Mesendoderm (in vitro differentiated cells): ENCODE measurements at places on chromosomes 1 and 21.
A peak's percentile ranks its signal among the peaks of the same experiment; 100 is the strongest.

DNA sequence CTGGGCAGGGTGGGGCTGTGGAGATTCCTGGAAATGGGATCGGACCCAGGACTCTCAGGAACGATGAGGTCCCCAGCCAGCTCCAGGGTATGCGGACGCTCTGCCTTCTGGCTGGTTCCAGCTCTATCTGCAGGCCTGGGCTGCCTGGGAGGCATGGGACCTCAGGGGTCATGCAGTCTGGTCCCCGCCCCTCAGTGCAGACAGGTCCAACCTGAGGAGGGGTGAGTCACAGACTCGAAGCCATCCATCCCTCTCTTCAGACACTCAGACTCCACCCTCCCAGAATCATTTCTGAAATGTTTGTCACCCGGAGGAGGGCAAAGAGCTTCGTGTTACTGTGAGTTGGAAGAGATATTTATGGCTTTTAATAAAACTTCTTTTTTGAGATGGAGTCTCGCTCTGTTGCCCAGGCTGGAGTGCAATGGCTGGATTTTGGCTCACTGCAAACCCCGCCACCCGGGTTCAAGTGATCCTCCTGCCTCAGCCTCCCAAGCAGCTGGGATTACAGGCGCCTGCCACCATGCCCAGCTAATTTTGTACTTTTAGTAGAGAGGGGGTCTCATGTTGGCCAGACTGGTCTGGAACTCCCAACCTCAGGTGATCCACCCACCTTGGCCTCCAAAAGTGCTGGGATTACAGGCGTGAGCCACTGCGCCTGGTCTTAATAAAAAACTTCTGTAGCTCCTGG, 5.9 kb upstream of the MYOM3 start:
- H3K27me3 ChIP-seq, result no peaks in the 10 kb centered on the region
- no peaks in the 10 kb centered on the region for H3K36me3 ChIP-seq
- DNase-seq, result no peak
- no peak overlapping the region for H3K4me3 ChIP-seq
- H3K27ac ChIP-seq, result no peak overlapping the region
- no peaks in the 10 kb centered on the region for H3K4me1 ChIP-seq

- H3K4me3 ChIP-seq, result no peak overlapping the region
- no peak for DNase-seq
- H3K4me1 ChIP-seq, result no peaks in the 10 kb centered on the region
- no peaks in the 10 kb centered on the region for H3K27me3 ChIP-seq
Measured at GRCh38 chr1:12255913-12256312, 26.1 kb downstream of the VPS13D start.

DNA sequence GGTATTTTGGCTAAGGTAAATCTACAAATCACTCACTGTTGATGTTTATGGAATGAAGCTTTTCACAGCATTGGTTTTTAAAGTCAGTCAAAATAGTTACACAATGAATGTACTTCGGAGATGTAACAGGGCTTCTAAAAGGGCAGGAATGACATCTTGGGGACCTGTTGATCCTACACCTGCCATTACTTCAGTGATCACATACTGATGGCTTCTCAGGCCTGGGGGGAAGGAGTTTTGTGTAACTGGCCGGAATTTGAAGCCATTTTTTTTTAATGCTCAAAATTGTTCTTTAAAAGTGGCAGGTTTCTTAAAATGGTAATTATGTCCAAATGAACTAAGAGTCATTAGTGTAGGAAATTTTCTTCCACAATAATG, 11.2 kb downstream of the RPL5 start:
- DNase-seq, result no peak
- no peaks in the 10 kb centered on the region for H3K27me3 ChIP-seq
- H3K4me3 ChIP-seq, result no peak overlapping the region
- peaks cover 5% of the 10 kb centered on the region for H3K36me3 ChIP-seq
- H3K4me1 ChIP-seq, result no peaks in the 10 kb centered on the region
- no peak overlapping the region for H3K27ac ChIP-seq

DNA sequence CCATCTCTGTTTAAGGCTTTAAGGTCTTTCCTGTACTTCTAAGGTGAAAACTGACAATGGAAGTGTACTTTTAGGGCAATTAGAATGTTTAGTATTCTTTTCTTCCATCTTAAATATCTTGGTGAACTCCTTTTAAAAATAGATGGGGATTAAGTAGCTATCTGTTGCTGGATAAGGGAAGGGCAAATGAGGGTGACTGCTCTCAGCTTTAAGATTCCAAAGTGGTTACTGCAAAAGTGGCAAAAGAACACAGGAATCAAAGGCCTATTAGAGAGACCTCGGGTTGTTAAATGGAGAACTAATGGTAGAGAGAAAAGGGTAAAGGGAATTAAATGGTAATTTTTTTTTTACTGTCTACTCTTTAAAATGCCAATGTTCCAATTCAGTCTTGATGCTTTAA, 774.1 kb upstream of the B3GALT2 start:
- DNase-seq, result no peak
- no peaks in the 10 kb centered on the region for H3K4me1 ChIP-seq

DNA sequence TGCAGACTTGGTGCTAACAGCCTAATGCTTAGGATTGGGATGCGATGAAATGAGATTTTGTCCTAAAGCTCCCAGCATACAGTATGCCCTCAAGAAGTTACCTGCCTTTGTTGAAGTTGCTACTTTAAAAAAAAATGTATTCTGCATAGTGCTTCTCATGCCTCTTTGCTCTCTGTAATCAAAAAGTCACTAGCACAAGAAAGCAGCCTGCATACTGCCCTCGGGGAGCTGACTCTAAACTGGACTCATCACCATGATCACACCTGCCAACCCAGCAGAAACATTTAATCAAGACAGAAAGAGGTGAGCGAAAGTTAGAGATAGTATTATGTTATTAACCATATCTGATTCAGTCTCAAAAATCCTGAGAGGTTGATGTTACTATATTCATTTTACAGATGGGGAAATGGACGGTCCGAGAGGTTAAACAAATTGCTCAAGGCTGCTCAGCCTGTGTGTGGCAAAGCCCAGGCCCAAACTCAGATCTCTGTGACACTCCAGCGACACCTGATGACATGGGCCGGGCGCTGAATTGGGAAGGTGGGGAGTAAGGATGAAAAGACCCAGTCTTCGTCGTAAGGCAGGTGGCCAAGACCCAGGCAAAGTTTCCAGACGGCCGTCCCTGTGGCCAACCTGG, 1.1 kb downstream of the BATF3 start:
- no peak overlapping the region for H3K4me3 ChIP-seq
- H3K27ac ChIP-seq, result no peak overlapping the region
- peak; percentile 73 for DNase-seq
- peaks cover 2% of the 10 kb centered on the region for H3K4me1 ChIP-seq
- H3K27me3 ChIP-seq, result peaks cover 12% of the 10 kb centered on the region

DNA sequence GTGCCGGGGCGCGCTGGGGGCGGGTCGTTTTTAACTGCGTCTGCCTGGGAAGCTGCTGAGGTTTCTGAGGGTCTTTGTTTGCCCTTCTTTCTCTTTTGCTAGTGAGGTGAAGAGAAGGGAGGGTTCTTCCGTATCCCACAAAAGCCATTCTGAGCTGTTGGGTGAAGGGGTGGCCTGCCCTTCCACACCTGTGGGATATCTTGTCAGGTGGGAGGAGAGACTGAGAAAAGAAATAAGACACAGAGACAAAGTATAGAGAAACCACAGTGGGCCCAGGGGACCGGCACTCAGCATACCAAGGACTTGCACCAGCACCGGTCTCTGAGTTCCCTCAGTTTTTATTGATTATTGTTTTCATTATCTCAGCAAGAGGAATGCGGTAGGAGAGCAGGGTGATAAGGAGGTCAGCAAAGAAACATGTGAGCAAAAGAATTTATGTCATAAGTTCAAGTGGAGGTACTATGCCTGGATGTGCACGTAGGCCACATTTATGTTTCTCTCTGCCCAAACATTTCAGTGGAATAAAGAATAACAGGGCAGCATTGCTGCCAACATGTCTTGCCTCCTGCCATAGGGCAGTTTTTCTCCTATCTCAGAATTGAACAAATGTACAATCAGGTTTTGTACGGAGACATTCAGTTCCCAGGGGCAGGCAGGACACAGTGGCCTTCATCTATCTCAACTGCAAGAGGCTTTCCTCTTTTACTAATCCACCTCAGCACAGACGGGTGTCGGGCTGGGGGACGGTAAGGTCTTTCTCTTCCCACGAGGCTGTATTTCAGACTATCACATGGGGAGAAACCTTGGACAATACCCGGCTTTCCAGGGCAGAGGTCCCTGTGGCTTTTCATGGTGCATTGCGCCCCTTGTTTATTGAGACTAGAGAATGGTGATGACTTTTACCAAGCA, 972 bp downstream of the PGBD2 start:
- H3K4me1 ChIP-seq, result peaks cover 2% of the 10 kb centered on the region
- no peak for DNase-seq
- H3K27me3 ChIP-seq, result no peaks in the 10 kb centered on the region

- no peak overlapping the region for H3K4me3 ChIP-seq
- H3K27ac ChIP-seq, result no peak overlapping the region
- no peak for DNase-seq
- H3K27me3 ChIP-seq, result no peaks in the 10 kb centered on the region
Measured at GRCh38 chr1:175136246-175136645, 56.3 kb downstream of the KIAA0040 start.

GRCh38 chr1:156276532-156276931, 6.1 kb downstream of the SMG5 start:
- no peak overlapping the region for H3K27ac ChIP-seq
- no peak for DNase-seq
- peaks cover 21% of the 10 kb centered on the region for H3K36me3 ChIP-seq
- H3K27me3 ChIP-seq, result no peaks in the 10 kb centered on the region
- no peak overlapping the region for H3K4me3 ChIP-seq

- no peak overlapping the region for H3K27ac ChIP-seq
- no peaks in the 10 kb centered on the region for H3K27me3 ChIP-seq
- H3K4me1 ChIP-seq, result no peaks in the 10 kb centered on the region
- H3K4me3 ChIP-seq, result no peak overlapping the region
- no peaks in the 10 kb centered on the region for H3K36me3 ChIP-seq
Measured at GRCh38 chr1:70963374-70963773, 84.2 kb downstream of the PTGER3 start.

- H3K27me3 ChIP-seq, result no peaks in the 10 kb centered on the region
- no peak overlapping the region for H3K27ac ChIP-seq
- peak; percentile 38 for DNase-seq
- no peak overlapping the region for H3K4me3 ChIP-seq
Measured at GRCh38 chr1:184068354-184068753, 16.8 kb downstream of the TSEN15 start.

DNA sequence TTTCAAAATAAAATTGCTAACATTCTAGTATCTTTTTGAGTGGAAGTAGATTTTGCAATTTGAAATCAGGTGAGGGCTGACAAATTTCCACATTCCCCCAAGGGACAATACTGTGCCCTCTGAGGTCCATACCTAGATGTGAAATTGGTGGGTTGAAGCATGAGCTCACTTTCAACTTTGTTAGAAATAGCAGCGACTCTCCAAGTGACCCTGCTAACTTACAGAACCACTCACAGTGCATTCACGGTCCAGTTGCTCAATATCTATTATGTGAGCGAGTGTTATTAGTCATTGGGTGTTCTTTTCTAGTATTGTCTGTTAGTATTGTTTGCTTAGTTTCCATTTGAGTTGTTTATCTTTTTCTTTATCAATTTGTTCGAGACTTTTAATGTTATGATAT, 53.6 kb upstream of the ASB17 start:
- no peaks in the 10 kb centered on the region for H3K36me3 ChIP-seq
- DNase-seq, result no peak
- H3K27me3 ChIP-seq, result no peaks in the 10 kb centered on the region

GRCh38 chr1:98197356-98197755, 276.5 kb upstream of the DPYD start:
- H3K4me3 ChIP-seq, result no peak overlapping the region
- H3K4me1 ChIP-seq, result no peaks in the 10 kb centered on the region
- no peaks in the 10 kb centered on the region for H3K27me3 ChIP-seq
- H3K27ac ChIP-seq, result no peak overlapping the region
- H3K36me3 ChIP-seq, result no peaks in the 10 kb centered on the region

DNA sequence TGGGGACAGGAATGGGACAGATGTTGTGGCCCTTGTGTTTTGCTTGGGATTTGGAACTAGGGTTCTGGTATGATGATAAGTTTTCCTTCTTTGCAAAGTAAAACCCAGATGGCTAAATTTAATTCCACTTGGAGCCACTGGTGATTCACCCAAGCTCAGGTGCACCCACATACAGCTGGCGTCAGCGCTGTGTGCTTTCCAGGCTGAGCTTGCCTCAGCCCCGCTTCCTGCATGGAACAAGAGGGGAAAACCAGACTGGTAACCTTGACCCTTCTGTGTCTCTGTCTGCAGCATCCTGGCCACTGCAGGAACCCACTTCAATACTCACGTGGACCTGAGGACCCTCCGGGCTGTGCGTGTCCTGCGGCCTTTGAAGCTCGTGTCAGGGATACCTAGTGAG, 94.2 kb downstream of the CACNA1E start:
- no peak overlapping the region for H3K27ac ChIP-seq
- H3K4me1 ChIP-seq, result no peaks in the 10 kb centered on the region
- H3K4me3 ChIP-seq, result no peak overlapping the region
- H3K27me3 ChIP-seq, result no peaks in the 10 kb centered on the region
- no peaks in the 10 kb centered on the region for H3K36me3 ChIP-seq
- DNase-seq, result no peak

DNA sequence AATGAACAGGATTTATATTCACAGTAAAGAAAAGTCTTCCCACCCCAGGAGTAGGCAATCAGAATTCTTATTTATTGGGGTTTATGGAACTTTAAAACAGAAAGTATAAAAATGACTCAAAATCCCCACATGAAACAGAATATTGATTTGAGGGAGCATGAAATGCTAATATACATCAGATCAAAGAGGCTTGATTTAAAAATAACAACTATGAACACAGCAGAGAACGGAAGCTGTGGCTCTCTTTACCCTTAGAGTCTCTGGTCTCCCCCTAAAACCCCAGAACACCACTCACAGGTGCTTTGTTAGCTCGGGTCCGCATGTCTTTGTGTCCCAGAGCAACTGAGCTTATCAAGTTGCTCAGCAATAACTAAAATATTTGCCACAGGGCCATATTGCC, 31.2 kb upstream of the FASLG start:
- H3K4me1 ChIP-seq, result no peaks in the 10 kb centered on the region
- DNase-seq, result no peak
- H3K4me3 ChIP-seq, result no peak overlapping the region
- no peaks in the 10 kb centered on the region for H3K27me3 ChIP-seq

GRCh38 chr1:203475012-203475981, at the start of gene PRELP:
PRELP (plus strand) TSS chr1:203475806; CDS start chr1:203483185, 7,379 bp downstream.
- no peaks in the 10 kb centered on the region for H3K36me3 ChIP-seq
- H3K27ac ChIP-seq, result no peak within 1 kb of the TSS
- DNase-seq, result peak; percentile 88

DNA sequence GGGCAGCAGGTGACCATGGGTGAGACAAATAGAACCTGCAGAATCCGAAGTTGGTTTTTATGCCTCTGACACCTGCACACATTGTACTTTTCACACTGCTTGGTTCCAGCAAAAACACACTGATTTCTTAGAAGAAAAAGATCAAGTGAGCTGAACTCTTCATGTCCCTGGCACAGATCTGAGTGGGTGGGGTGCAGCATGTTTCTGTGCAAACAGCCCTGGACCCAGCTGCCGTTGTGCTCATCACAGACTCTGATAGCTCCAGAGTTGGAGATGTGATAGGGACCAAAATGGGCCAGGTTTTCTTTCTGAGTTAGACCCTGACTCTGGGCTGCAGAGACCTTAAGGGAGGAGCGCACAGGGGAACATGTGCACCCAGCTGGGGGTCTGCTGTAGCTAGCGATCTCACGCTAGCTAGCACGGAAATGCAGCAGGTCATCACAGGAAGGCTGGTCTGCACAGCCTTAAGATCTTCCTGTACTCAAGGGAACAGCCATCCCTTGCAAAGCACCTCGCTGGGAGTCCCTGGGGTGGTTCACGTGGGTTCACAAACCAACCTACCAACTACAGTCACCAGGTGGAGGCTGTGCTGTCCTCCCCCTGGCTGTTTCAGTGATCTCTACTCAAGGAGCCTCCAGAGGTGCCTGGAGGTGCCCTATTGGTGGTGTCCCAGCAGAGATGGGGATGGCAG, 291.1 kb downstream of the PTPRU start:
- DNase-seq, result no peak
- H3K4me1 ChIP-seq, result no peaks in the 10 kb centered on the region
- H3K27ac ChIP-seq, result no peak overlapping the region
- no peak overlapping the region for H3K4me3 ChIP-seq
- no peaks in the 10 kb centered on the region for H3K27me3 ChIP-seq
- H3K36me3 ChIP-seq, result no peaks in the 10 kb centered on the region
